GM12878 (cell line): ENCODE measurements at places on chromosomes 1 and 21. TPM values are rescaled to one million over a fixed set of nuclear protein-coding genes. Genes with fewer than 3 reads are reported as not detected.

DNA sequence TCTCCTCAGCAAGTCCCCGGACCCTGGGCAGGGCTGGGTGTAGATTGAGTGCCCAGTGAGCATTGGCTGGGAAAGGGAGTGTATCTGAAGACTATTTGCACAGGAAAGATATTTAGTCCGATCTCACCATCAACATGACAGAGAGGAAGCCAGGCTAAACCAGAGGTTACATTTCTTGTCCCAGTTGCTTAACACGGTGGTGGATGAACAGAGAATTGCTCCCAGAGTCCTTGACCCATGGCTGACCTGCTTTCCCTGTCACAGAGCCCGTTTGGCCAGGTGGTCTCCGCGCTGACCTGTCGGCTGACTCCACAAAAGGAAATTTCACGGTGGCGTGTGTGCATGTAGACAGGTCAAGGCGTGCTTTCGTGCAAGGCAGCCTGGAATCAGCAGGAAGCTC, 83.5 kb downstream of the BEND5 start:
- DNase-seq: no peak

FCRL5 gene
- 7.2 and 7.8 TPM in 2 replicates for total RNA-seq

HPCAL4 gene
- 0.05 and 0.16 TPM in 2 replicates for total RNA-seq

GRCh38 chr1:182817802-182818201, 21.3 kb upstream of the DHX9 start:
- DNase-seq: no peak

GRCh38 chr1:68131261-68131660, 80.8 kb upstream of the DIRAS3 start:
- DNase-seq: no peak

GRCh38 chr1:48048064-48048463, 50.9 kb upstream of the TRABD2B start:
- DNase-seq: no peak

DNA sequence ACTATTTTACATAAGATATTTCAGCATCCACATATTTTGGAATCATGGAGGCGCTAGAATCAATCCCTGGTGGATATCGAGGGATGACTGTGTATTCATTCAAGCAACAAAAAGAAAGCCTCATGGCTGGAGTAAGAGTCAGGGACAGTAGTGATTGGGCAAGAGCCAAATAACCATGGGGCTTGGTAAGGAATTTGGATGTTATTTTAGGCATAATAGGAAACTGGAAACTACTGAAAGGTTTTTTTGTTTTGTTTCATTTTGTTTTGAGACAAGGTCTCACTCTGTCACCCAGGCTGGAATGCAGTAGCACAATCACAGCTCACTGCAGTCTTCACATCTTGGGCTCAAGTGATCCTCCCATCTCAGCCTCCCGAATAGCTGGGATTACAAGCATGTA, 33.8 kb upstream of the EYA3 start:
- DNase-seq: no peak

GRCh38 chr1:232688398-232688797, 58.5 kb upstream of the SIPA1L2 start:
- no peak for DNase-seq

DNA sequence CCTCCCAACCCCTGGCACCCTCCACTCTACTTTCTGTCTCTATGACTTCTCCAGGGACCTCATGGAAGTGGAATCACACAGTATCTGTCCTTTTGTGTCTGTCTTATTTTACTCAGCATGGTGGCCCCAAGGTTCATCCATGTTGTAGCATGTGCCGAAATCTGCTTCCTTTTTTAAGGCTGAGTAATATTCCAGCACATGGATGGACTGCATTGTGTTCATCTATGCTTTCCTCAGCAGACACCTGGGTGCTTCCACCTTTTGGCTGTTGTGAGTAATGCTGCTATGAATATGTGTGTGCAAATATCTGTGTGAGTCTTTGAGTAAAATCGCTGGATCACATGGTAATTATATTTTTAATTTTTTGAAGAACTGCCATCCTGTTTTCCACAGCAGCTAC, 1.6 kb upstream of the PFKL start:
- no peak for DNase-seq

AKR7A3 gene
- 0.88 and 1.1 TPM in 2 replicates for total RNA-seq

SPRR3 gene
- not detected in 2 replicates for total RNA-seq

- DNase-seq: no peak
These were observed 10.3 kb downstream of the ALX3 start for GRCh38 chr1:110060034-110060661.

CELA3B gene
- 4.1 and 6.4 TPM in 2 replicates for total RNA-seq

ZNF695 gene
- total RNA-seq: 0.93 and 1.7 TPM in 2 replicates

- DNase-seq: no peak
These were observed 109.0 kb upstream of the IPO9 start for GRCh38 chr1:201719812-201720521.

ADCY10 gene
- not detected in 2 replicates for total RNA-seq

- DNase-seq: no peak
These were observed 226.4 kb downstream of the S1PR1 start for GRCh38 chr1:101463195-101463594.

RGSL1 gene
- not detected in 2 replicates for total RNA-seq

SPATA1 gene
- 2.2 and 2.4 TPM in 2 replicates for total RNA-seq

- DNase-seq: no peak
These were observed 319.1 kb upstream of the SGIP1 start for GRCh38 chr1:66214901-66215300.

PAPPA2 gene
- total RNA-seq: not detected in 2 replicates

- DNase-seq: no peak
These were observed 144.4 kb downstream of the RGS7 start for GRCh38 chr1:241212628-241213027.

IVNS1ABP gene
- 48.3 and 52.6 TPM in 2 replicates for total RNA-seq

- DNase-seq: no peak
These were observed 54.5 kb upstream of the NADK start for GRCh38 chr1:1832820-1833219.

DNA sequence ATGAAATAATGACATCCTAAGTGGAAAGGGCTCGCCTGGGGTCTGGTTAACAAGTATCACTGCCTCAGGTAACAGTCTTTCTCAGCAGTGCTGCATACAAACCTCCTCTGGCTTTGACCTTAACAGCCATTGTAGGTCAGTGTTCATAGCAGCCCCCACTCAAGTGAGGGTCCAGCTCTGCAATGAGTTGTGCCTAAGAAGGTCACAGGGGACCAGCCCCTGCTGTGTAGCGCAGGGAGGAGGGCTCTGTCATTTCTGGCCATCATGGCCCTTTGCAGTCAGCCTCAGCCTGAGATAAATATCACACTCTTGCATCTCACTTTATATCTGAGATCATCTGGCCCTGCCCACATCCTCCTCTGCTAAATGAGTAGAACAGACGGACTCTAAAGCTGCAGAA, 18.1 kb upstream of the MYSM1 start:
- DNase-seq: no peak

ZFP69B gene
- total RNA-seq: 4.4 and 4.7 TPM in 2 replicates

GRCh38 chr1:209549443-209550205, 33.9 kb upstream of the CAMK1G start:
- no peak for DNase-seq

AMY1C gene
- not detected in 2 replicates for total RNA-seq

GRCh38 chr1:4699376-4700301, 45.2 kb downstream of the AJAP1 start:
- no peak for DNase-seq

DNA sequence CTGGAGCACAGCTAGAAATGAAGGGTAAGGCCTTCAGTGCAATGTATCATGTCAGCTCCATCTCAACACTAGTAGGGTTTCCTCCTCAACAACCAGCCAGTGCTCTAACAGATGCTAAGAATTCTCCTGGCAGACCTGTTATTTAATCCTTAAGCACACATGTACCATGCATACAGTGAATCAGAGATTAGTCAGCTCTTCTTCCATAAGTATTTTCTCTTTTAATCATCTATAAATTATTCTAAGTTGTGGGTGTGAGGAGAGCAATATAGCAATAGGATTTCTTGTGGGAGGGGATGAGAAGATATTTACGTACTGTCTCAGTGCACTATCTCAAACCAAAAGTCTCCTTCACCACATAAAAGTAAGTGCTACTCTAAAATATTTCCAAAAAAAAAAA, 95.3 kb downstream of the COP1 start:
- no peak for DNase-seq

SERPINC1 gene
- 0.44 and 0.61 TPM in 2 replicates for total RNA-seq

- no peak for DNase-seq
These were observed 14.3 kb upstream of the ALG14 start for GRCh38 chr1:95086949-95087533.

DNA sequence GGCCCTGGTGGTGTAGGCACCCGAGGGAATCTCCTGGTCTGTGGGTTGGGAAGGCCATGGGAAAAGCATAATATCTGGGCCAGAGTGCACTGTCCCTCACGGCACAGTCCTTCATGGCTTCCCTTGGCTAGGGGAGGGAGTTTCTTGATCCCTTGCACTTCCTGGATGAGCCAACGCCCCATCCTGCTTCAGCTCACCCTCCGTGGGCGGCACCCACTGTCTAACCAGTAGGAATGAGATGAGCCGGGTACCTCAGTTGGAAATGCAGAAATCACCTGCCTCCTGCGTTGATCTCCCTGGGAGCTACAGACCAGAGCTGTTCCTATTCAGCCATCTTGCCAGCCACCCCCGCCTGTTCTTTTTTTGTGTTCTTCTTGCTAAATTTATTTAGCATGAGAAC, 134.4 kb downstream of the LEPR start:
- no peak for DNase-seq

OR2L5 gene
- not detected in 2 replicates for total RNA-seq

ZSWIM5 gene
- total RNA-seq: 0.74 and 0.97 TPM in 2 replicates

FMO1 gene
- total RNA-seq: not detected in 2 replicates

- DNase-seq: no peak
These were observed 64.1 kb downstream of the SETD4 start for GRCh38 chr21:35996217-35996616.

DNA sequence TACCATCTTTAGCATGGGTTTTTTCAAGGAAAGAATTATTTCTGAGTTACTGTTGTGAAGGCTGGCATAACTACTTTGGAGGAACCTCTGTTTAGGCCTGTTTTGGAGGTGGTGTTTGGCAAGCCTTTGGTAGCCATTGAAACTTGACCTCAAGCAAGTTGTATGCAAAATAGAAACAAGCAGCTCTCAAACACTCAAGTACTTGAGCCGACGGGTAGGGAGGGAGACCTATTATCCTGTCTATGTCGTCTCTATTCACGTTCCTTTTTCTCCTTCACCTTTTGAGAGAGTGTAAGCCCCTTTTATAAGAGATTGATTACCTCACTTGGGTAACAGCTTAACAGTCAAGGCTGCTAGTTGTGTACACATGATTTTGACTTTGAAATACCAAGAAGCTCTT, 878.3 kb upstream of the CXADR start:
- DNase-seq: no peak

DNA sequence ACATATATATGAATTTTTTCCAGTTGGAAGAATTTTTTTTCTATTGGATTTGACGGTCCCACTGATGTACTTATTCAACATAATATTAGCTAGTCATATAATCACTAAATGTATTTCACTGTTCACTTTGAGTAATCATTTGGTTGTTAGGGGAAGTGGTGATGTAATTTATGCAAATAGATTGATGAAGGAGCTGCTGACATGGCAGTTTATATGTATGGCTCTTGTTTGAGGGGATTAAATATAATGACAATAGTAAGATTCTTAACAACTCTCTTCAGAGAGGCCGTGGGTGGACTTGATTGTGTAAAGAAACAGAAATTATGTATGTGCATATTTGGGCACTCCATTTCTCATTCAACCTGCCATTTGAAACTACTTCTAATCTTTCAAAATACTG, 653.6 kb upstream of the ADGRL4 start:
- DNase-seq: no peak

RAD54L gene
- 34.0 and 34.7 TPM in 2 replicates for total RNA-seq

OR2M3 gene
- total RNA-seq: not detected in 2 replicates

- no peak for DNase-seq
These were observed at the start of gene CAPN2 for GRCh38 chr1:223712194-223712849. TSS of gene CAPN2 (plus strand) at chr1:223712539. CDS start at chr1:223712641, 102 bp downstream.

ANGPTL7 gene
- not detected in 2 replicates for total RNA-seq

GRCh38 chr1:155673003-155673402, 15.6 kb downstream of the YY1AP1 start:
- DNase-seq: no peak

PRDM16 gene
- total RNA-seq: 0.03 and 0.27 TPM in 2 replicates

DNA sequence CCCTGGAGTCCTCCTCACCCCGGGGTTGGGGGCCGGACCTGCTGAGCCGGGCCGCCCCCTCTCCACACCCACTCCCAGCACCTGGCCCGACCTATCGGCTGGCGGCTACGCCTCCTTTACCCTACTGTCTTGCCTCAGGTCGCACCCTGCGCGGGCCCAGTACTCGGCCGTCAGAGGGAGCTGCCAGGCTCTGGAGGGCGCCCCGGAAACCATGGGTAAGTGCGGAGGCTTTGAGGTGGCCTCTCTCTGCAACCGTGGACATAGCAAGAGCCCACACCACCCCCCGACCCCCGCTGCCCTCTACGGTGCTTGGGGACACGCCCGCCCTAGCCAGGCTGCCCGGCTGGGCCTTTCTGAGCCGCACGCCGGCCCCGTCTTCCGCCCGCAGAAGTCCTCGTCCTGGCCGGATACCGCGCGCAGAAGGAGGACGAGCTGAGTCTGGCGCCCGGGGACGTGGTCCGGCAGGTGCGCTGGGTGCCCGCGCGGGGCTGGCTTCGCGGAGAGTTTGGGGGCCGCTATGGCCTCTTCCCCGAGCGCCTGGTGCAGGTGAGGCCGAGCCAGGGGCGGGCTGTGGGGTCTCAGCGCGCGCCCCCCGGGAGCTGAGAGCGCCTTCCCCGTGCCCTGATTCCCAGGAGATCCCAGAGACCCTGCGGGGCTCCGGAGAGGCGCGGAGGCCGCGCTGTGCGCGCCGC, at the start of gene SH3D21:
Gene SH3D21 (plus strand): TSS at position 159 of the 692 bp plus-strand sequence. CDS start 53 bp downstream, at position 212.
- DNase-seq: no peak

DNA sequence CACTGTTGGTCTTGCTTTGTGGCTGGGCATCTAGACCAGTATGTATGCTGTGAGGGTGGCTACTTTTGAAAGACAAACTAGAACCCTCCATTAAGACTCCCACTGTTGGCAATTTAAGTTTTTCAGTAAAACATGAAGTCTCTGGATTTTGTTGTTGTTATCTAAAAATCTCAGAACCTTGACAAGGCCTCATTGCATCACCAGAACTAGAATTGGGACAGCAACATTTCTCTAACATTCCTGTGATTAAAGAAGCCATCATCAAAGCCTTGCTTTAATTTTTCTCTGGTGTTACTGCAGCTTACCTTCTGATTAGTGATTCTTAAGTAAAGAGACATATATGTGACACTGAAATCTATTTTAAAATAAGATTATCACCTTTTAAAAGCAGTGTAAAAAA, 4.5 kb downstream of the TRIM67 start:
- DNase-seq: no peak

RAB25 gene
- total RNA-seq: 0.29 and 0.36 TPM in 2 replicates

CLCA1 gene
- total RNA-seq: 0.13 and 0.27 TPM in 2 replicates

GRCh38 chr1:180062452-180062971, 92.2 kb upstream of the QSOX1 start:
- DNase-seq: no peak

THEM5 gene
- total RNA-seq: not detected in 2 replicates
